ENCODE measurements at places on chromosomes 3 and 15.

DNA sequence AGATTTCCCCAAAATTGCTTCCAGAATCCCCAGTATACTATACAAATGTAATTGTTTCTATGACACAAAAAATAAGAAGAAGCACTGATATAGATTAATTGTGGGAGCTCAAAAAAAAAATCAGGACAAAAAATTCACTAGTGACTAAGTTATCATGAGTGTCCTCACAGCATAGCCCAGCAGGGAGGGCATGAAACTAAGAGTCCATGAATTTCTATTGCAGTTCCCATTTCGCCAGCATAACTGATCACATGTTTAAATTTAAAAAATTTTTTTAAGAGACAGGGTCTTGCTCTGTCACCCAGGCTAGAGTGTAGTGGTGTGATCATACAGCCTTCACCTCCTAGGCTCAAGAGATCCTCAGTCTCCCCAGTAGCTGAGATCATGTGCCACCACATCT is 10.6 kb downstream of the NCEH1 start:
- no peak for DNase-seq

DNA sequence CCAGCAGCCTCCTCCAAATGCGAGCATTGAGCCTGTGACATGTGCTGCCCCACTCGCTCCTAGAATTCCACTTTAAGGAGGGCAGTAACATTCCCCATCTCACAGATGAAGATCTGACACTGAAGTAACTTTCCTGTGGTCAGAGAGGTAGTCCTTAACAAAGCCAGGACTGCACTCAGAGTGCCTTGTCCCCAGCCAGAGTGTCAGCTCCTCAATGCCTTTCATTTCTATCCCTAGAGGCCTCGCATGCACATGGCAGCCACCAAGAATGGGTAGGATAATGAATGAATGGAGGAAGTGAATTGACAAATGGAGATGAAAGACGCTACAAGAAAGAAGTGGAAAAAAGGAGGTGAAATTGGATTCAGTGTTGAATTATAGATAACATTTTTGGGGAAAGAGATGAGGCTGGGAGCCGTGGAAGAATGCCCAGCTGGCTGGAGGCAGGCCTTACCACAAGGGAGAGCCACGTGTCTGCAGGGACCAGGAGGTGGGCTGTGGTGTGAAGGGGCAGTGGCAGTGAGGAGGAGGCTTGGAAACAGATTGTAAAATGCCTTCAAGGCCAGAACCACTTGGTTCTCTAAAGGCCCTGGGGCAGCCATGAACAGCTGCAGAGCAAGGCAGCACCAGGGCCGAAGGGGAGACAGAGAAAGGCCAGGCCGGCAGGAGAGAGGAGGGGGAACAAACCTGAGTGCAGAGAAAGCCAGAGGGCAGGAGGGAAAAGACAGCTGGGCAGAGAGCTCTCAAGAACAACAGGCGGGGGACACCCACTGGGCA is 10.4 kb downstream of the CFAP92 start:
- DNase-seq: no peak

DNA sequence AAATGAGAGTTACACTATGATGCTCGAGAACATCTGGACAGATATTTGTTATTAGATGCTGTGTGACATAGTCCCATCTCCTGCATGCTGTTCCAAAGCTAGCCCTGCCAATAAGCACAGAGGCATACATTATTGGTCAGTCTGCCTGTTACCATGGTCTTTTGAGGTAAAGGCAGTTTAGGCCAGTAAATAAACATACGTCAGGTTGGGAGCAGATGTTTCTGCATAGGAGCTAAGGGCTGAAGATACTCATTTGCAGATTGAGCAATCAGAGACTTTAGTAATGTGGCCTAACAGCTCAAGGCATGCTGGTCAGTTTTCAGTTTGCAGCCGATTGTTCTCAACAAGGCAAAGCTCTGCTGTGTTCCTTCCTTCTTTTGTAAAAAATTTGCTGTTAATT is 192.9 kb downstream of the ADAMTSL3 start:
- no peak for DNase-seq

DNA sequence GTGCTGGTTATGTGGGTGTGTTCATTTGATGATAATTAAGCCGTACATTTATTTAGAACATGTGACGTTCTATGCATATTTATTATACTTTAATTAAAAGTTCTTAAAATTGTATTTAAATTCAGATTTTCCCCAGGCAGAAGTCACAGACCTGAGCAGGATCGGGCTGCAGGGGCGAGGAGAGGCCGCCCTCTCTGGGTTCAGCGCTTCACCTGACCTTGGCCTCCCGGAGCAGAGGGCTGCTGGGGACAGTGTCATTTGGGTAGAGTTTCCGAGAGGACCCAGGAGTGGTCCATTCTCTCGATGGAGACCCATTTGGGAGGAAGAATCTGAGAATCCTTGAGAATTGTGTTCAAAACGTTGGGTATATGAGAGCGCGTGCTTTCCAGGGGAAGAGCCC is 12.0 kb upstream of the TOPBP1 start:
- no peak for DNase-seq

DNA sequence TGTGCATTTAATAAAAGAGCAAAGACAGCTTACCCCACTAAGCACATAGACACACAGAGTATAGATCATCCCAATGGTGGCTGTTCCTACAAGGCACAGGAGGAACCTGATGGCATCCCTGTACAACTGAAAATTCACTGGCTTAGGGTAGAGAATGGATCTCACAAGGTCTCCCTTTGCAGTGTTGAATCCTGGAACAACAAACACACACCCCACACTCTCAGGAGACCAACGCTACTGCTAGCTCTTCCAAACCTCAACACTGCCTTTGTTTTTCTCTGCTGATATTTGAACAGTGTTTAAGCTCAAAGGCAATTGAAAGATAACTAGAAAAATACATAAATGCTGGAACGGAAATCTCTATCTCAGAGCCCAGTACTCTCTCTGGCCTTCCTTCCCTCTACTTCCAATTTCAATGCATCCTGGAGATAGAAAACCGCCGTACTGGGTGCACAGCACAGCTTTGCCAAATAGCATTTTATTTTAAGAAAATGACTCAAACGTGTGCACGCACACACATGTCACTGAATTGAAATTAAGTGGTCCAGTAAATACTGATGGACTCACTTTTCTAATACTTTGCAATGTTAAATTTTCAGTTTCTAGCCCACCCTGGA is 87.5 kb upstream of the ATP13A5 start:
- no peak for DNase-seq

DNA sequence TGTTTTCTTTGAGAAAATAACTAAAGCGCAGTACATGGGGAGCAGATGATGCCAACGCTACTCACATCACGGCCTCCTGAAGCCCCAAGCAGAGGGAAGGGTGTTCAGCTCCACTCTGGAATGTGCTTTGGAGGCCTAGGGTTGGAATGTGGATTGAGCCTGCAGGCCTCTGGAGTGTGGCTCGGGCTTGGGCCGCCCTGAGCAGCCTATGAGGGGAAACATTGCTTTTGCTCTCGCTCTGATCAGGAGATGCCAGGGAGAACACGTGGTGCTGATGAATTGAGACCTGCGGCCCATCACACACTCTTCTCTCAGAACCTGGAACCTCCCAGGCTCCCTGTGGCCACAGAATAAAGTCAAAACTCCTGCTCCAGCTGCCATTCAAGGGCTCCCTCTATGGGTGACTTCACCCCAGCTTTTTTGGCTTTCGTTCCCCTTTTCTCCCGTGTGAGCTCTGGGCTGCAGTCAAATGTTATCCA is 23.3 kb downstream of the CCDC13 start:
- no peak for DNase-seq

DNA sequence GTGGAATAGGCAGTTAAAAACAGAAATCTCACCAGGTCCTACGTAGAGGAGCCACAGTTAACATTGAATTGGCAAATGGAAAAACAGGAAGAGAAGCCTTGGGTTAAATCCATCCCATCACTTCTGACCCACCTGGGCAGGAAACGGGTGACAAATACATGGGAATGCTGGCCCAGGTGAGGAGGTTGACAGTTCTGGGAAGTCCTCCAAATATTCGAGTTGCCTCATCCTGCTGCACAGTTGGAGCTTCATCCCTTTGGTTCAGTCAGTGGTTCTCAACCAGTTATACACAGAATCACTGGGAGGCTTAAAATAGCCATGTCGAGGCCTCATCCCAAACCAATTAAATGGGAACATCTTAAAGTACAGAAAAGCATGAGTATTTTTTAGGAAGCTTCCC is 5.3 kb downstream of the MYZAP start:
- no peak for DNase-seq

DNA sequence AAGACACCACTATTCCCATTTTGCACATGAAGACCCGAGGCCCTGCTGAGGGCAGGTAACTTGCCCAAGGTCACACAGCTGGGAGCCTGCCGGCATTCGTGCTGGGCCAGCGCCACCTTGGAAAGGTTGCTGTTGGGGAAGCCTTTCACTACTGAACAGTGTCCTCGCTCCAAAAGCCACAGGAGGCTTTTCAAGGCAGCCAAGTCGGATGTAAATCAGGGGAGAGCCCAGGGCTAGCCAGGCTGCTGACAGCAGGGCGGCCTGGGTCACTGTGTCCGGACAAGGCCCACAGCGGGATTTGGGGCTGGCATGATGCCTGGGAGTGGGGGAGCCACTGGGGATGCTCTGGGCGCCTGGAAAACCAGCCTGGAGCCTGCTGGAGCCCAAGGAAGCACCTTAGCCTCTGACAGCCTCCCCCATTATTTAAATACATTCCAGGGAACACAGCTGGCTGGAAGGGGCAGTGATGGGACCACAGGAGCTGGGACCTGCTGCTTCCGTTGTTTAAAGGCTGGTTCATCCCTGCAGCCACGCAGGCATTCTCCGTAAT is 10.5 kb downstream of the SLC6A6 start:
- DNase-seq: no peak

Measured in COR-L47 (cell line).